ENCODE measurements at places on chromosomes 13 and 19.
A peak's percentile ranks its signal among the peaks of the same experiment; 100 is the strongest.

DNA sequence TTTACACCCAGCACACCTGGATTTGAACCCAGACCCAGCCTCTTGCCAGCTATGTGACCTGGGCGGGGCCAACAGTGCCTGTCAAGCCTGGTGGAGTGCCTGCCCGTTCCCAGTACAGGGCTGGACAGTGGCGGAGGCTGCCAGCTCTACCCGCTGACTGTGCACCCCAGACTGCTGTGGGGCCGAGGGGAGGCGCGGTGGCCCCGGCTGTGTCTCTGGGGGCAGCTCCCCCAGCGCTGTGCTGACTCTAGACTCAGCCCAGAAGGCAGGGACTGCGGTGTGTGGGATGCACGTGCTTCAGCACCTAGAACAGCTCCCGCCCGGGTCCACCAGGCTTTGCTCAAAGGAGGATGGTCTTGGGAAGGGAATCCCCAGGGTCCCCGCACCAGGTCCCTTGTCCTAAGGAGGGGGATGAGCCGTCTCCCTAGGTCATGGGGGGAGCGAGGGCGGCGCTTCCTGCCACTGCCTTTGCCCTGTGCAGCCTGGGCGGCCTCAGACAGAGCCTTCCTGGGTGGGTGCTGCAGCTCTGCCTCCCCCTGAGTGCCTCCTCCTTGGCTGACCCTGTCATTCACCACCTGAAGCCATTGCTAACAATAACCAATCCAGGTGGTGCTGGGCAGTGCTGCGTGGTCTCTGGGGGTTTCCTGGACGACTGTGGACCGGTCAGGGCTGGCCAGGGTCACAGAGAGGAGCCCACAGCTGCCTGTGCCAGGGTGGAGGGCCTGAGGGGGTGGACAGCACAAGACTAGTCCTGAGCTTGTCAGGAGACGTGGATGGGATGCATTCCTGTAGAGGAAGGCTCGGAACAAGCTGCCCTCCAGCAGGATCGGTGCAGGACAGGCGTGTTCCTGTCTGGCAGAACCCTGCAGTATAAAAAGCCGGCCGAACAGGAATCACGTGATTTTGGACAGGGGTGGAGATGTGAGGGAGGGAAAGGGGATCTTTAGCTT, 18.6 kb downstream of the TMEM255B start:
- peak; percentile 33 for DNase-seq

GRCh38 chr13:20294497-20294896, 62.4 kb upstream of the GJB6 start:
- no peak for DNase-seq

DNA sequence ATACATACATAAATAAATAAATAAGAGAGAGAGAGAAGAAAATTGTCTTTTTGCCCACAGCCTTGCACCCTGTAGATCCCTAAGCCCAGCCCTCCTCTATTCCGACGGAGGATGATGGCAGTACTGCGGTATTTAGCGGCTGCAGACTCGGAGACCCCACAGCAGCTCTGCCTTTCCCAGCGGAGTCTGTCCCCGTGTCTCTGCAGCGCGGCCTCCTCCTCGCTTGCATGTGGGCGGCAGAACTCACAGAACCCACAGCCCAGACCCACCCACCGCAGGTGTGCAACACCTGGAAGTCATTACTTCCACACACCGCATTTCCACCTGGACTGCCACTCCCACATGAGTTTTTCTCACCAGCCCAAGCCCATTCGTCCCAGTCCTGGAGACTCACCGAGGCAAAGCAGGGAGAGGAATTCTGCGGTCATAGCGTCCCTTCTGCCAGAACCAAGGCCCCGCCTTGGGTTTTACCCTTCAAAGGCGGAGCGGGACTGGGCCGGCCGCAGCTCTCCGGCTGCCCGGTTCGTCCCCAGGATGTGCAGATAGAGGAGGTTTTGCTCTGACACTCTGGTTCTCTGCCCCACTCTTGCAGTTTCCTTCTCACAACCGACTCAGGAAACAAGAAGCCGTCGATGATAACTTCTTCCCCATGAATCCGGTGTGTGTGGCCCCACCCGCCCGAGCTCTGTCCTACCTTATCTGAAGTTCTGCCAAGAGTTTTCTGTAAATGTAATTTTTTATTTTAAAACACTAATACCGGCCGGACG, at the start of gene VSTM1:
Gene VSTM1 (minus strand): TSS at position 548 of the 767 bp plus-strand sequence. CDS start 120 bp downstream, at position 428.
- DNase-seq: no peak

- DNase-seq: no peak
These were observed 777.9 kb downstream of the DACH1 start for GRCh38 chr13:71089056-71089455.

GRCh38 chr13:113469582-113469981, 16.3 kb upstream of the ADPRHL1 start:
- no peak for DNase-seq

- DNase-seq: no peak
These were observed 6.7 kb downstream of the RNU6-9 start for GRCh38 chr19:900043-900301.

DNA sequence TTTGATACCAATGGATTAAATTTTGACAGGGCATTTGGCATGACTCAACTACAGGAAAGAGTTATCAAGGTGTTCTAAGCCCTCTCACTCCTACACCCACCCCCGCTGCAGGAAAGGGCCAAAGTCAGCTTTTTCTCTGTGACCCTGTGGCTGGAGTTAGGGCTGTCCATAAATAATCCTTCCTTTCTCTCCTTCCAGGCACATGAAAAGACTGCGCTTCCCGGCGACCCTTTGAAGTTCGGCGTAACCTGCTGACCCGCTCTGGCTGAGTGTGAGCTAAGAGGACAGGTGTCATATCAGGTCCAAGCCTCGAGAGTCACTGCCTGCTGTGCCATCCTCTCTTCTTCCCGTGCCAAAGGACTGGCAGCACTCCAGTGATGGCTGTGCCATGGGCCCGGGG, 25.6 kb downstream of the ZNF114 start:
- DNase-seq: no peak

DNA sequence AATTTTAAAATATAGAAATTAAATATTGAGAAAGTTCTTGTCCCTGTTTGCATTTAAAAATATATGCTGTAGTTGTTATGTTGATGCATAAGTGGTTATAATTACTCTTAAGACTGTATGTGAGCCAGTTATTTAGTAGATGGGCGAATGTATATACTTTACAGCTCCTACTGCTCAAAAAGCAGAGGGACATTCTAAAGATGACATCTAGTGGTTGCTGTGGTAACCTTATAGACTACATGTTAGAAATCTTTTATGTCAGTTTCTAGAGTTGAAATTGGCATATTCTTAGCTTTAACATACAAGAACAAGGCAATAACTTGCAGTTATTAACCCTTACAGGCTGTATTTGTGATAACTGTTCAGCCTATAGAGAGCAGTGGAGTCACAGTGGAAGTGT, 160.5 kb downstream of the OLFM4 start:
- DNase-seq: no peak

DNA sequence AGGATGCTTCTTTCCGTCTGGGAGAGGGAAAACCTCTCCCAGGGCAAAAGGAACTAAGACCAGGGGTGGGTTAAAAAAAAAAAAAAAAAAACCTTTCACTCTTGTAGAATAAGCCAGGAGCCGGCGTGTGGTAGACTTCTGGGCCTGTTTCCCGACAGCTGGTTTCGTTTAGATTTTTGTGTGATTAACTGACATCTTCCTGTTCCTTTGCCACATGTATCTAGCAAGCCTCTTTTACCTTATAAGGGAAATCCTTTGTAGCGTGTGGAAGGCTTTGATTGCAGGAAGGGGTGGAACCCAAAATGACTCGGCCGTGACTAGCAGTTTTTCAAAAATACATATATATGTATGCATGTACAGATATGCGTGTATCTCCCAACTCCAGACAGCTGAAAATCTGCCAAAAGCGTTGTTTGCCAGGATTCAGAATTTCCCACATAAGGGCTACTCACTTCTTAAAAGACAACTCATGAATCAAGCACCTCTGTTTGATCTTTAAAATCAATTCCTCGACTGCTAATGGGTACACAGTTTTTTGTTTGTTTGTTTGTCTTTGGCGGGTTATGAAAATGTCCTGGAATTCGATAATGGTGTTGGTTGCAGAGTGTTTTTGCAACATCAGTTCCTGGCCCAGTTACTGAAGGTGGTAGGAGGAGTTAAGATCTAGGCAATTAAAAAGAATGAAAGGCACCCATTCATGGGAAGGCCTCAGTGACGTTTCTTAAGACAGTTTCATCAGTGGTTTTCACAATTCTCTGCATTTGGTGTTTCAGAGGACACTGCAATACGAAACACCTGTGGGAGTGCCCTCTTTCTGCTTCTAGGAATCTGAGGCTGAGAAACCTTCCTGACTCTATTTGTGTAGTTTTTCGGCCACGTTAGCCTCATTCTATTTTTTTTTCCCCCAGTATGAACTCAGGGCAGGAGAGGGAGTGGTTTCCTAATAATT, 2.7 kb downstream of the TPM4 start:
- no peak for DNase-seq

DNA sequence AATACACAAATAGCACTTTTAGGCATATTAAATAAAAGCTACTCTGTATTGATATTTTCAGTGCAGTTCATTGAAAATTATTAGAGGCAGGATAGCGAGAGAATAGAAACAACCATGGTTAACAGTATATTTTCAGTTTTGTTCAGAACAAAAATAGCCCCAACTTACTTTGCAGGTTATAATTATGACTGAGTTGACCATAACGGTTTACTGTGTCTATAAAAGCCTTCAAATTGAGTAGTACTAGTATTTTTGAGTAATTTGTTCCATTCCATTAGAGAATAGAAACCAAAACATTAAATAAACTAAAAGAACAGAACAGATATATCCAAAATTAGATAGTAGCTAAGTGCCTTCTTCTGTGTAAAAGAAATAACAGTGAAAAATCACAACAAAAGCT, 1108.4 kb upstream of the PCDH20 start:
- no peak for DNase-seq

GRCh38 chr19:750640-751423, at the start of gene MISP:
Gene MISP, plus strand, starts transcription at chr19:751112. Its CDS starts 5,835 bp downstream, at chr19:756947.
- DNase-seq: no peak

DNA sequence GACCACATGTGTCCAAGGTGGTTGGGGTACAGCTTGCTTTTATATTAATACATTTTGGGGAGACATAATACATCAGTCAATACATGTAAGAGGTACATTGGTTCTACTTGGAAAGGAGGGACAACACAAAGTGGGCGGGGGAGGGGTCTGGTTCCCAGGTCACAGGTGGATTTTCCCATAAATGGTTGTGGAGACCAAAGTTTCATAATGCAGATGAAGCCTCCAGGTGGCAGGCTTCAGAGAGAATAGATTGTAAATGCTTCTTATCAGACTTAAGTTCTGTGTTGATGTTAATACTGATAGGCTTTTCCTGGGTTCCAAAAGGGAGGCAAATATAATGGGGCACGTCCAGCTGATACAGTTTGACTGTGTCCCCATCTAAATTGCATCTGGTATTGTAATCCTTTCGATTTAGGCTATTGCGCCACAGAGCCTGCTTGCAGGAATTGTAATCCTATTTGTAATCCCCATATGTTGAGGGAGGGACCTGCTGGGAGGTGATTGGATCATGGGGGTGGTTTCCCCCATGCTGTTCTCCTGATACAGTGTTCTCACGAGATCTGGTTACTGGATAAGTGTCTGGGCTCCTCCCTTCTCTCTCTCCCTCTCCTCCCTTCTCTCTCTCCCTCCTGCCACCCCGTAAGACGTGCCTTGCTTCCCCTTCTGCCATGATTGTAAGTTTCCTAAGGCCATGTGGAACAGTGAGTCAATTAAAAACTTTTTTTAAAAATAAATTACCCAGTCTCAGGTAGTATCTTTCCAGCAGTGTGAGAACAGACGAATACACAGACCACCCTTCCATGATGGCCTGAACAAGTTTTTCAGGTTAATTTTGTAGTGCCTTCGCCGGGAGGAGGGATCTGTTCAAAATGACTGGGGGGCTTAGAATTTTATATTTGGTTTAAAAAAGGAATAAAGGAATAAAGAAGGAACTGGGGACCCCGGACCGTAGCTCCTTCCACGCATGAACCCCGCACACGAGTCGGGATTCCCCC, 44.9 kb downstream of the ZNF823 start:
- no peak for DNase-seq

- no peak for DNase-seq
These were observed 35.5 kb downstream of the TMED1 start for GRCh38 chr19:10800488-10800887.

DNA sequence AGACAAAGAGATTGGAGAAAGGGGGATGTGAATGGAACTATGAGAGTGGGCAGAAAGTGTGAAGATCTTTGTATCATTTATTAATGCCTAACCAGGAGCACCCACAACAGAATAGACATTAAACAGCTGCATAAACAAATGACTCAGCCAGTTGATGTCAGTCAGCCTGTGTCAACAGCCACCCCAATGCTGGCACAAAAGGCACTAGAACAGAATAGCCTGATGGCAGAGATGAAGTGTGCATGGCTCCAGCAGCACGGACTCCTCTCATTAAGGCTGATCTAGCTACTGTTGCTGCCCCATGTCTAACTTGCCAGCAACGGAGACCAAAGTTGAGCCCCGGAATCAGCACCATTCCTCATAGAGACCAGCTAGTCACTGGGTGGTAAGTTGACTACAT, 7.8 kb downstream of the CPB2 start:
- DNase-seq: no peak

- DNase-seq: no peak
These were observed 757.3 kb downstream of the EFNB2 start for GRCh38 chr13:105778196-105778595.

GRCh38 chr13:107157271-107157670, 589.3 kb upstream of the ARGLU1 start:
- no peak for DNase-seq

DNA sequence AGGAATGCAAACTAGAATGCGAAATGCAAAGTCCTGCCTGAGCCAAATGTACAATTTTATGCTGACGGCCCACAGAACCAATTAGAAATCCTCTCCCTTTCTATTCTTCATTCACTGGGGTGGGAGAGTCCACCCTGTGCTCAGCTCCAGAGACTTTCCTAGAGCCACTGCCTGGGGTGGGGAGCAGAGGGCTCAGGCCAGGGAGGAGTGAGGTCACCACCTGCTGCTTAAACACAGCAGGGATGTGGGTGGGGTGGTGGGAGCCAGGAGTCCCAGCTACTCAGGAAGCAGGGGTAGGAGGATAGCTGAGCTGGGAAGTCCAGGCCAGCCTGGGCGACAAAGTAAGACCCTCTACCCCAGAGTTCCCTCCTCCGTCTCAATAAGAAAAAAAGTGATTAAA, 26.9 kb upstream of the ZNF83 start:
- DNase-seq: no peak

DNA sequence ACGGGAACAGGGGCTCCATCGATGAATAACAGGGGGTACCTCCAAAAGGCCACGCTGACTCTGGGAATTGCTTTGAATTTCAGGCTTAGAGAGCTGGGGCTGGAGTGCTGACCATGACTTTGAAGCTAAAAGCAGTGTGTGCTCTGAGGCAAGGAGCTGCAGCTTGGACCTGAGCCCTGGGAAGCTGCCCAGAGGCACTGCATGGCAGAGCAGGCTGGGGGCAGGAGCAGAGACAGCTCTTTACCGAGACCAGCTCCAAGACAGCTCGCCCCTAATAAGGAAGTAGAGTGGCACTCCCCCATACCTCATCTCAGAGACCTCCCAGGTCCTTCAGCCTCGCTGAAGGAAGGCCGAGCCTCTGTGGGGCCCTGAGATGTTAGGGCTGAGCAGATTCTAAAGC, 200.2 kb downstream of the COL4A1 start:
- no peak for DNase-seq

All from endothelial cell (in vitro differentiated cells).